ENCODE measurements at places on chromosomes 2 and 18.

GRCh38 chr2:10462178-10463083 is 14.3 kb upstream of the ODC1 start:
- DNase-seq: no peak

DNA sequence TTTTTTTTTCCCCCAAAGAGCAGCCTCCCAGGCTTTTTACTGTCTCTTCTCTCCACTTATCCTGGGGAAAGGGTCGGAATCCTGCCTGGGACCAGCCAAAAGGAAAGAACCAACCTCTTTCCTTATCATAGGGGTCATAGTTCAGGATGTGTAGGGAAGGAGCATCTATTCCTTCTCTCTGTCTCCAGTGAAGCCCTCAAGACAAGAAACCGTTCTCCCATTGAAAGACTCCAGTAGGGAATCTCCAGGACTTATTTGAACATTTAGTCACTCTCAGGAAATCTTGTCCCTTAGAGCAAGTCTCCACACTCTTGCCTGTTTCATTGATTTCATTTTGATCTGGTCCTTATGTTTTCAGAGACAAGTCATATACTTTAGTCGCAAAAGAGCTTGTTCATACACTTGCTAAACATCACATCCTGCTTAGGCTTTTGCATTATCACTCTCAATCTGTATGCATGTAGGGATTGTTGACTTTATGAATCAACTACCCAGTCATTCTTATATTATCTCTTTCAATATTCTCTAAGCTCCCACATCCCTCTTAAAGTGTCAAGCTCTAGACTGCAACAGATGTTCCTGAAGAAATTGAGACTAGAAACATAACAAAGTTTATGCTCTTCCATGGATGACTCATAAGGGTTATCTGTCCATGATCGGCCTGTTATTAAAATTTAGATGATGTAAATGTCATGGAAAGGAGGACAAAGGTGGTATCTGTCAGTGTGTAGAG is 116.2 kb upstream of the ST6GAL2 start:
- DNase-seq: no peak

DNA sequence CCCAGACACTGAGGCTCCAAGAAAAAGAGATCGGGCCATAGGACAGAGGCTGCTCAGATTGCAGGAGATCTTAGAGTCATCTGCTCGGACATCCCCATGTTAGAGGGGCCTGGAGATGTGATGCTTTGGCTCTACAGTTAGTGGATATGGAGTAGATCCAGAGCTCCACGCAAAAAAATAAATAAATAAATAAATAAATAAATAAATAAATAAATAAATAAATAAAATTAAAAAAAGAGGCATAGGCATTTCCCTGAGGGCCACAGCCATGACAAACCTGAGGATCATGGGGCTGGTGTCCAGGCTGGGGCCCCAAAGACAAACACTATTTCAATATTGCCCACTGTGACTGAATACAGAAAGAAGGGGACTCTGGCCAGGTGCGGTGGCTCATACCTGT is 85.5 kb downstream of the PLB1 start:
- DNase-seq: no peak

GRCh38 chr18:28834889-28835288 is 658.0 kb upstream of the CDH2 start:
- no peak for DNase-seq

DNA sequence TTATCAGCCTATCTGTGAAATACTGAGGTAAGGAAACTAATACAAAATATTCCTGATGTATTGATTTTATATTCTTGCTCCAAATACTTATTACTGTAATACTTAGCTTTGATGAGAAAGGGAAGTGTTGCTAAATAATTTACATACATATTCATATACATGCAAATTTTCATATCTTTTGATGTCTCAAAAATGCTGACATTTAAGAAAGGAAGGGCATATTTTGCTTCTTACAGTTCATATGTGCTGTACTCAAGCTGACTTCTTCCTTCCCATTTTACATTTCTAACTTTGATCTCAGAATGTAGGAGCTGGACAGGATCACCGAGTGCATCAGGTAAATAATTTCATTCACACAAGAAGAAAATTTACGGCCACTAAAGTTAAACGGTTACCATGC is 399.2 kb upstream of the VWC2L start:
- no peak for DNase-seq

GRCh38 chr2:214747992-214748391 is 61.5 kb downstream of the BARD1 start:
- DNase-seq: no peak

DNA sequence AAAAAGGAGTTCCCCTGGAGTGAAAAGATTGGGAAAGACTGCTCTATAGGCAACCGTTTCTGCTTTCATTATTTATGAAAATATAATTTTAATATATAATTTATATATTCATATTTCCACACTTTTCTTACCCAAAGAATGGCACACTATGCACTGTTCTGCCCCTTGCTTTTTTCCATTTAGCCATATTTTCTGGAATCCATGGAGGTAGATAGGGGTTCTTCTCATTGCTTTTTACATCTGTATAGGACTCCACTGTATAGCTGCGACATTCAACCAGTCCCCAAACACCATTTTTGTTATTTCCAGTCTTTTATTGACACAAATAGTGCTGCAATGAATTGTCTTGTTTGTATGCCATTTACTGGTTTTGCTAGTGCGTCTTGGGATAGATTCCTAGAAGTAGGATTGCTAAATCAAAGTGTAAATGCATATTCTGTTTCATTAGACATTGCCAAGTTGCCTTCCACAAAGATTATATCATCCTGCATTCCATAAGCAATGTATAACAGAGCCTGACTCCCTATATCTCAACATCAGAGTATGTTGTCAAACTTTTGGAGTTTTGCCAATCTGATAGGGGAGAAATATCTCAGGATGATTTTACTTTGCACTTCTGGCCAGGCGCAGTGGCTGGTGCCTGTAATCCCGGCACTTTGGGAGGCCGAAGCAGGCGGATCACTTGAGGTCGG is 26.6 kb upstream of the TCF7L1 start:
- DNase-seq: no peak

GRCh38 chr18:9133225-9133624 is 3.4 kb upstream of the ANKRD12 start:
- DNase-seq: no peak

- no peak for DNase-seq
These were observed 46.7 kb downstream of the REEP1 start for GRCh38 chr2:86290596-86291327.

Data from activated CD4-positive, alpha-beta T cell treated with anti-CD3 and anti-CD28 coated beads for 4 hours (primary cell).